ENCODE measurements at places on chromosomes 11 and 22.

- DNase-seq = peak; percentile 87
Observed at GRCh38 chr22:36180038-36180880, 19.7 kb upstream of the APOL3 start.

DNA sequence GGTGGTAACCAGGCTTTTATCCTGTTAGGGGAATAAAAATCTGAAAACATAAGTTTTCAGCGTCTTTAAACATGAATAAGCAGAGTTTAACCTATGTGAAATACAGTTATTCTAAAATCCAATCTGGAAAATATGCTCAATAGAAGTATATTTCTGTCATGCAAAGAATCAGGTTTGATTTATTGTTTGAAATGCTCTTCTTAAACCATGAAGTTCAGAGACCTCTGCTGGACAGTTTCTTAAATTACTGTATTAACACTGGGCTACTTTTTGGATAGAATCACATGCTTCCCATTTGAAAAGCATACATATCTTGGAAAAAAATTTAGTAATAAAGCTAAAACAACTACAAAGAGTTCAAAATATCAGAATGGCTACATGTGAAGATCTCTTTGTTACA, 25.4 kb downstream of the APIP start:
- DNase-seq = no peak

GRCh38 chr11:44150401-44150800, 54.9 kb downstream of the EXT2 start:
- no peak for DNase-seq

- DNase-seq = peak; percentile 71
Observed at GRCh38 chr11:47565340-47566148, at the start of gene PTPMT1. Gene PTPMT1, plus strand, starts transcription at chr11:47565599. Its CDS starts 24 bp downstream, at chr11:47565623.

Measured in stimulated activated CD4-positive, alpha-beta T cell treated with anti-CD3 and anti-CD28 coated beads, Interleukin-4, amount 100 ng/mL, for 1 hour (primary cell).